ENCODE measurements at places on chromosomes 3 and 15. TPM values are rescaled to one million over a fixed set of nuclear protein-coding genes. Genes with fewer than 3 reads are reported as not detected.

DNA sequence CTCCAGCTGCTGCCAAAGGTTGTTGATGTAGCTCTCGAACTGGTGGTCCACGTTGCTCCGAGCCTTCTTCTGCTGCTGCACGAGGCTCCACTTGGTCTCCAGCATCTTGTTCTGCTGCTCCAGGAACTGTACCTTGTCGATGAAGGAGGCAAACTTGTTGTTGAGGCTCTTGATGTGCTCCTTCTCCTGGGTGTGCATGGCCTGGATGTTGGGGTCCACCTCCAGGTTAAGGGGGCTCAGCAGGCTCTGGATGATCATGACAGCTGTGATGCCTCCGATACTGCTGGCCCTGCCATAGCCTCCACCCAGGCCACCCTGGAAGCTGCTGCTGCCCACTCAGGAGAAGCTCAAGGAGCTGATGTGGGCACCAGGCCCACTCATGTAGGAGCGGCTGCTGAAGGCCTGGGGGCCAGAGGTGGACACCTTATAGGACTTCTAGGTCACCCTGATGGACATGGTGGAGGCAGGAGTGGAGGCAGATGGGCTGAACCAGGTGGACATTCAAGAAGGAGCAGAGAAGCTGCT, 14.9 kb upstream of the PSTPIP1 start:
- no peak for DNase-seq

DNA sequence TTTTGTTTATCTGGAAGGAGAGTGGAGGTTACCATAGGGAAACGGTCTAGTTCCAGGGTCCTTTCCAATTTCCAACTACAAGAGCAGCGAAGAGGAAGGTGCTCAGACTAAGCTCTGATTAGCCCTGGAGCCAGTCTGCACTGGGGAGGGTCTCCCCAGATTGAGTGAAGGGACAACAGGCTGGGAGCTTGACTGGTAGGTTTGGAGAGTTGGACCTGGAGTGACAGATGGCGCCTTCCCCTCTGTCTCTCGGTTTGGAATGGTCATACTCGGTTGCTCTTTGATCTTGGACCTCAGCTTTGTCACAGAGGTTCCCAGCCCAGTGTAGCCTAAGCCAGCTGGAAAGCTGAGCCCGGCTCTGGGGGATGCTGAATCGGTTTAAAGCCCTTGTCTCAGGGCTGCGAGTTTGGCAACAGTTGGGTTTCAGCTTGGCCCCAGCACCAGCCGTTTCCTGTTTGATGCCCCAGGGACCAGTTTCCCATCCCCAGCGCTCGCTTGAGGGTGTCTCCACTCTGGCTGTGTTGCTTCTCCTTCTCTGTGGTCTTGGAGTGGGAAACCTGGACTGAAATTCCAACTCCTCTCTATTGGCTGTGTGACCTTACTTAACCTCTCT, 53.1 kb upstream of the ULK4 start:
- DNase-seq: no peak

DNA sequence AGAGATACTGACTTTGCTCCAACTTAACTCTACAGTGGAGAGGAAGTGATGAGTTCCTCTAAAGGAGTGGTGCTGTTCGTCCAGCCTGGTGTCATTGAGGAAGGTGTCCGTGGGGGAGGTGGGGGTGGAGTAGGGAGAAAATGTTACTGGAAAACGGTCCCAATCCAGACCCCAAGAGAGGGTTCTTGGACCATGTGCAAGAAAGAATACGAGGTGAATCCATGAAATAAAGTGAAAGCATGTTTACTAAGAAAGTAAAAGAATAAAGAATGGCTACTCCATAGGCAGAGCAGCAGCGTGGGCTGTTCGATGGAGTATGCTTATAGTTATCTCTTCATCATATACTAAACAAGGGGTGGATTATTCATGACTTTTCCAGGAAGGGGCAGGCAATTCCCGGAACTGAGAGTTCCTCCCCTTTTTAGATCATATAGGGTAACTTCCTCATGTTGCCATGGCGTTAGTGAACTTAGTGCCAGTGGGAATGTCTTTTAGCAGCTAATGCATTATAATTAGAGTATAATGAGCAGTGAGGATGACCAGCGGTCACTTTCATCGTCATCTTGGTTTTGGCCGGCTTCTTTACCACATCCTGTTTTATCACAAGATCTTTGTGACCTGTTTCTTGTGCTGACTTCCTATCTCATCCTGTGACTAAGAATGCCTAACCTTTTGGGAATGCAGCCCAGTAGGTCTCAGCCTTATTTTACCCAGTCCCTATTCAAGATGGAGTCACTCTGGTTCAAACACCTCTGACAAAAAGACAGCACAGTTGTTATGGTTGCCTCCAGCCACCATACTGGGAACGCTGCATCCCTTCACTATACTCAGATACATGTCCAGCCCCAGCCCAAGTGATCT, 38.6 kb downstream of the CLEC3B start:
- DNase-seq: peak; percentile 14

DNA sequence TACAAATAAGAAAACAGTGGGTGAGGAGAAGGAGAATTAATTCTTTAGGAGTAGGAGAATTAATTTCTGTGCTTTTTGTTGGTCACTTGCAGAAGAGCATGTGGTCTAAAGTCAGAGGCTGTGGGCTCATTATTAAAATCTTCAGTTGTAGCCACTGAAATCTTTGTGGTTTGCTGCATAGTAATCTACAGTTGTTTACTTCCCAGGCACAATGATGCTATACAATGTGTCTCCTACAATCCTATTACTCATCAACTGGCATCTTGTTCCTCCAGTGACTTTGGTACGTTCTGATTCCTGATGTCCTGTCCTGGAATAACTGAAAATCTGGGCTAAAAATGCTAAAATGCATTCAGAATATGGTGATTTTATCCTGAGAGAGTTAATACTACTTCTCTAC, 21.0 kb downstream of the IFT122 start:
- DNase-seq: no peak

- no peak for DNase-seq
Observed at GRCh38 chr3:132321304-132321703, 4.1 kb downstream of the ACP3 start.

DNA sequence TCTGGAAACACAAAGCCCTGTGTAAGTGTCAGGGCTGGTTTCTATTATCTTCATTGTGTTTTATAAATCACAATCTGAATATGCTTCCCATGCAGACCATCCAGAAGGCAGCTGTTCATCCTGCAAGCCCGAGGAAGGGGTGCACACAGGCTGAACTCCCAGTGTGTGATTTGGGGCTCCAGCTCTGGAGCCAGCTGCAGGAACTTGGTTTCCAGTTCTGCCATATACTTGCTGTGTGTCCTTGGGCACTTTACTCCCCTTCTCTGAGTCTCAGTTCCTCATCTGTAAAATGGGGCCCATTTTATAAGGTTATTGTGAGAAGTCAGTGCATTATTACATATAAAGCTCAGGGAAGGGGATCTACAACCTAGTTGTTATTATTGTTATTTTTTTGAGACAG, 22.6 kb downstream of the CYP8B1 start:
- DNase-seq: no peak

- no peak for DNase-seq
Observed at GRCh38 chr15:67782691-67782991, 42.7 kb upstream of the SKOR1 start.

- no peak for DNase-seq
Observed at GRCh38 chr3:95401693-95402092, 1338.8 kb downstream of the NSUN3 start.

DNA sequence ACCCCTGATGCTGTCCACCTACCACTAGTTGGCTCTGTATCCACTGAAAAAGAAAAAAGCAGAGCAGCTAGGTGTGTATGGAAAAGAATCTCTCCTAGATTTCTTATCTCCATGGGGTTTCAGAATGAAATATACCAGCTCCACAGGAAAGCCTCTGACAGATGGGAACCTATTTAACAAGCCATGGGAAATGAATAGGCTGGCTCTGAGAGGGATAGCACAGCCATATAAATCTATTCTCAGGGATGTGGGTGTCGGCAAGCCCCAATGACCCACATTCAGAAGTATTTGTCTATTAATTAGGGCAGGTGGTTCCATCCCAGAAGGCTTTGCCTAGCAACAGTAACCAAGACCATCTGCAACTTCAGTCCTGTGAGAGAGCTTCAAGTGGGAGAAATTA, 694.1 kb downstream of the AGBL1 start:
- no peak for DNase-seq

DNA sequence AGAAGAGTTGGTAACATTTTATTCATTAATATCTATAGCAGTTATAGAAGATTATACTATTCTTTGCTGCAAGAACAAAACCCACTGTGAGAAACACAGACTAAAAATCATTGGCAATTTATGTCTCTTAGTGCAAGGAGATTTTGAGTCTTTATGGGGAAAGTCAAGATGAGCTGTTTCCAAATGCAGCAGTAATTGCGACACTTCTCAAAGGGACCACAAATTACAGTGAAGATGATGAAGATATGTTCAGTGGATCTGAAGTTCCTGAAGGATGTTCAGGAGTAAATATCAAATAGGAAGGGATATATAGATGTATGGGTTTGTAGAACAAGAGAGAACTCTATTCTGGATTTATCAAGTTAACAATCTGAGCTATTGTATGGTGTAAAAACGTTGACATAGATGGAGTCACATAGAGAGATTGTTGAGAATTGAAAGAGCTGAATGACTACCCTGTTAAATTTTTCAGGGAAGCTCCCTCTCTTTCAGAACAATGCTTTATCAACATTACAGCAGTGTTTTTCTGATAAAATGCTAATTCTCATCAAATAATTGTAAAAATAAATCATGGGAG, 71.8 kb downstream of the DTWD1 start:
- no peak for DNase-seq

- no peak for DNase-seq
Observed at GRCh38 chr15:66763186-66764071, 61.4 kb downstream of the SMAD6 start.

- DNase-seq: peak; percentile 7
Observed at GRCh38 chr3:139519998-139520737, 19.4 kb downstream of the RBP1 start.

VIPR1 gene
- total RNA-seq: 34.3 TPM

ALDH1L1 gene
- not detected for total RNA-seq

IP6K2 gene
- total RNA-seq: 123 TPM

GPR87 gene
- total RNA-seq: not detected

CKMT1B gene
- total RNA-seq: not detected

All from CD8-positive, alpha-beta T cell (primary cell).